CD14-positive monocyte (primary cell): ENCODE measurements at places on chromosomes 7 and 10.

- DNase-seq, result no peak
Measured at GRCh38 chr7:98470485-98471240, 69.8 kb upstream of the BAIAP2L1 start.

GRCh38 chr10:80609331-80609730, 71.6 kb downstream of the SH2D4B start:
- no peak for DNase-seq

DNA sequence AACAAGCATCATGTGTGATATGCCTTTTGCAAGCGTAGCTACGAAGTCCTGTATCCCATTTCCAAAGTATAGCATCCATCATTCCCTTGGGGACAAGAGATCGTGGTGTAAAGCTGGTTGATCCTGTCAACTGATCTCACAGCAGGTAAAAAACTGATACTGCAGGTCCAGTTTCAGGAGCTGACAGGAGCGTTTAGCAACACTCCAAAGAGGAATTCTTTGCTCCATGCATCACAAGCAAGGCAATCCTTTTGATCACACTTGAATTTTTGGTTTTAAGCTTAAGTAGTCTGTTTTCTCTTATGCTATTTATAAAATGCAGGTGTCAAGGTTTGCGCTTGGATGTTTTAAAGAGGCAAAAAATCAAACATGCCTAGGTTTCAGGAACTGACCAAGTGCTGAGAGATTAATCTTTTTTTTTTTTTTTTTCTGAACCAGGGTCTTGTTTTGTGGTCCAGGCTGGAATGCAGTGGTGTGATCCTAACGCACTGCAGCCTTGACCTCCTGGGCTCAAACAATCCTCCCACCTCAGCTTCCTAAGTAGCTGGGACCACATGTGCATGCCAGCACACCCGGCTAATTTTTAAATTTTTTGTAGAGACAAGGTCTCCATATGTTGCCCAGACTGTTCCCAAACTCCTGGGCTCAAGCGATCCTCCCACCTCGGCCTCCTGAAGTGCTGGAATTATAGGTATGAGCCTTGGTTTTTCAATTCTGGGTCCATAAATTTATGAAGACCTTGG, 1.8 kb upstream of the ZDHHC4 start:
- no peak for DNase-seq

- no peak for DNase-seq
Measured at GRCh38 chr7:44643206-44643605, 36.8 kb downstream of the OGDH start.

- no peak for DNase-seq
Measured at GRCh38 chr10:116226766-116227165, 46.2 kb downstream of the GFRA1 start.

GRCh38 chr7:49791088-49791741, 17.8 kb downstream of the VWC2 start:
- DNase-seq, result no peak
